ENCODE measurements at places on chromosomes 6 and 20.

DNA sequence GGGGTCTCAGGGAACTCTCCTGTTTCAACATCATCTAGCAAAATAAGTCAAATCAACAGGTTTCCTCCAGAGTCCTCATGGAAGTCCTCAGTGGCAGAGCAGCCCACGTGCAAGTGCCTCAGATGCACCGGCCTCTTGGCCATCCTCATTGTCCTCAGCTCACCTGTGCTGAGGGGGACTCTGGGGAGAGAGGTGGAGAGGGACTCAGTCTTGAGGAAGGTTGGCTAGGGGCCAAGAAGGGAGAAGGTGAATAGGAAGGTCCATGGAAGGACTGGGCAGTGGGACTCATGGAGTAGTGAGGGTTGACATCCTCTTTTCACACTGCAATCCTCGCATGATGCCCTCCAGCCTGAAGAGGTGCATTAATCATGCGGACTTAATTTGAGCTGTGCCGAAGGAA is 77.9 kb upstream of the DUSP22 start:
- no peak for DNase-seq

DNA sequence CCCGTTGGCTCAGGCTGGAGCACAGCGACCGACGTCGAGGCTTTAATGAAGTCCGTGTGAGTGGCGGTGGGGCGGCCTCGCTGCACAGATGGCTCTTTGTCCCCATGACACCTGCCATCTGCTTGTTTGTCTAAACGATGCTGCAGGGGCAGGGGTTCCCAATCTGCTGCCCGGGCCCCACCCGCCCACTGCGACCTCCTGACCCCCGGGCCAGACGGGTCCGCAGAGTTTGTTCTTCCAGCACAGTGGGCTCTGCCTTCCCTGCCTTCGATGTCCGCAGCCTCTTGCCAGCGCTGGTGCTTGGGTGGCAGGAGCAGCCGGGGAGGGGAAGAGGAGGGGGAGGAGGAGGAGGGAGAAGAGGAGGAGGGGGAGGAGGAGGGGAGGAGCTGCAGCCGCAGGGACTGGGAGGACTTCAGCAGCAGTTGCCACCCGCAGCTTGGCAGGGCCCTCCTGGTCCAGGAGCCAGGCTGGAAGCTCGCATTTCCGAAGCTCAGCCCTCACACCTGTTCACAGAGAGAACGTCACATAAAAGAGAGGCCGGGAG is 210.0 kb downstream of the DLL1 start:
- peak; percentile 90 for DNase-seq

DNA sequence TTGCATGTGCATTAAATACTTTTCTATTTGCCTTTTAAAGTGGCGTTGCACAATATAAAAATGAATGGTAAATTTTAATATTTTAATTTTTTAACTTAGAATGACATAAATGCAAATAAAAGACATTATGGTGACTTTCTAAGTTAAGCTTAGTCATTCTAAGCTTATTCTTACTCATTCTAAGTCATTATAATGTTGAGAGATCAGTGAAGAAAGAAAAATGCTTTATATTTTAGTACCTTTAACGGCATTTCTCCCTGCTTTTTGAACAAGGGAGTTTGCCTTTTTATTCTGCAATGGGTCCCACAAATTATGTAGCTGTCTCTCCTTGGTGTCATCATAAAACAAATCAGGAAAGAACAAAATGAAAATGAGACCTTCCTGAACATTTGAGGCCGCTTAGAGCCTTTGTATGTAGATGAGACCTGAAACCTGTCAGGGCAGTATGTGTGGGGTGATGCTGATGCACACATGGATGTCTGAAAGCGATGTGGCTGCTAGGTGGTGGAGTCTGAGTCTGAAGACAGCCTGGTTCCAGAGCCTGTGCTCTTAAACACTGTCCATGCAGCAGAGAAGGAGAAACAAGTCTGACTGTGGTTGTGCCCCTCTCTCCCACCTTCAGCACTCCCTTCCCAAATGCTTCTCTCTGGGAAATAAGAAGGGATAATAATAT is 158.0 kb downstream of the PHF3 start:
- no peak for DNase-seq

GRCh38 chr20:62117362-62117646 is 5.0 kb upstream of the LSM14B start:
- DNase-seq, result peak; percentile 83

- no peak for DNase-seq
Measured at GRCh38 chr6:10621213-10621612, 73.2 kb downstream of the C6orf52 start.

DNA sequence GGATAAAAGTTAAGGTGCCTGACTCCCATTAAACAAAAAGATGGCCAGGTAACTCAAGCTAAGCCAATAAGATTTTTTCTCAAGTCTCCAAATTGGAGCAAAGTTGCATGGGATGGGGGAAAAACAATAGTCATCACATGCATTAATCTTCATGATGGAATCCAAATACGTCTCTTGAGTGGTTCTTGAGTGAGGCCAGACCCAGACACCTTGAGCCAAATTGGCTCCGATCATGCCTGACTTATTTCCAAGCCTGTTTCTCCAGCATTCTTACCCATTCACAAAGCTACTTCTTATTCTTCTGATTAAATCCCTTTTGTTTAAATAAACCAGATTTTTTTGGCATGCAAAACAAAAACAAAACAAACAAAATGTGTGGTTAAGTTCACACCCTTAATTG is 420.3 kb upstream of the NRSN1 start:
- DNase-seq, result no peak

DNA sequence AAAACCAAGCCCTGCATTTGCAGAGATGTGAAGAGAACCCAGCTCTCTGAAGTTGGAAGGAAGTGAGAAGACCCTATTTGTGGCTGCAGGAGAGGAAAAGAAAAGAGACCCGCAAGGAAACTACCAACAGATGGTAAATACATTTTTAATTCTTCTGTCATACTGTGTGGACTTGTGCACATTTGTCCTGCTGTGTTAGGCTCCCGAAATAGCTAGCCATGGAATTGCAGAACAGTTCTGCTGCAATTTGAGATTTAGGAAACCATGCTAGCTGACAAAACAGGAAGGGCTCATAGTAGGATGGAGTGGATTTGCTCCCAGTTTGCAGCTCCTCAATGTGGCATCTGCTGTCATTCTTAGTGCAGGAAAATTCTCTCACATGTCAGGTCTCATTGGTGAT is 12.1 kb upstream of the ATXN1 start:
- no peak for DNase-seq

All from retina (tissue), 1 donor.